ENCODE measurements at places on chromosomes 16 and 17. TPM values are rescaled to one million over a fixed set of nuclear protein-coding genes. Genes with fewer than 3 reads are reported as not detected.

GRCh38 chr17:12395733-12396354 is 269.8 kb upstream of the MYOCD start:
- no peak overlapping the region for H3K4me3 ChIP-seq
- no peak for DNase-seq
- H3K27me3 ChIP-seq: no peaks in the 10 kb centered on the region

DNA sequence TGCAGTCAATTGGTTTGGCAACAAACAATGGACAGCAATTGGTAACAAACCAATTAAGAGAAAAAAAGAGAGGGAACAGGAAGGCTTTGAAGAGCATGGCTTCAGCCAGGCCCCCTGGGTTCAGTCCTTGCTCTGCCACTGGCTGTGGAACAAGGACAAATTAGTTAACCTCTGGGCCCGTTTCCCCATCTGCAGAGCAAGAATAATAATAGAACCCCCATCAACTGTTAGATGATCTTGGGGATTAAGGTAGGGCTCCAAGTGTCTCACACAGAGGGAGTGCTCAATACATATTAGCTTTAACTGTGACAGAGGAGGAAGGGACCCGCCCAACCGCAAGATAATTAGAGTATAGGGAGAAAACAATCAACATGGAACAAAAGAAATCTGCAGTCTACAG is 55.2 kb downstream of the PECAM1 start:
- H3K4me1 ChIP-seq: peaks cover 2% of the 10 kb centered on the region
- DNase-seq: no peak
- H3K36me3 ChIP-seq: peaks cover 22% of the 10 kb centered on the region
- no peak overlapping the region for H3K27ac ChIP-seq

DNA sequence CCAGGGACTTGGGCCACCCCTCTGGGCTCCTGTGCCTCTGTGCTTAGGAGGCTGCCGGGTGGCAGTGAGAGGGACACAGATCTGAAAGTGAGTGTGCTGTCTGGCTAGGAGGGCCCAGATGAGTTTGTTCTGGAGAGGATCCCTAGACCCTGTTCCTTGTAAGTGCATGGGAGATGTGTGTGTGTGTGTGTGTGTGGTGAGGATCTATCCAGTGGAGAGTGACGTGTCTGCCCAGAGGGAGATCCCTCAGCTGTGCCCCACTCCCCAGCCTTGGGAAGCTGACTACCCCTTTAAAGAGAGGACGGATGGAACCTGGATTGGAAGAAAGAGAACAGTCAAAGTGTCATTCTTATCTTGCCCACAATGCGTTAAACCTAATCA is 25.5 kb upstream of the CDC42EP4 start:
- no peak for DNase-seq
- no peak overlapping the region for H3K4me3 ChIP-seq
- H3K4me1 ChIP-seq: no peaks in the 10 kb centered on the region
- H3K27ac ChIP-seq: no peak overlapping the region

DNA sequence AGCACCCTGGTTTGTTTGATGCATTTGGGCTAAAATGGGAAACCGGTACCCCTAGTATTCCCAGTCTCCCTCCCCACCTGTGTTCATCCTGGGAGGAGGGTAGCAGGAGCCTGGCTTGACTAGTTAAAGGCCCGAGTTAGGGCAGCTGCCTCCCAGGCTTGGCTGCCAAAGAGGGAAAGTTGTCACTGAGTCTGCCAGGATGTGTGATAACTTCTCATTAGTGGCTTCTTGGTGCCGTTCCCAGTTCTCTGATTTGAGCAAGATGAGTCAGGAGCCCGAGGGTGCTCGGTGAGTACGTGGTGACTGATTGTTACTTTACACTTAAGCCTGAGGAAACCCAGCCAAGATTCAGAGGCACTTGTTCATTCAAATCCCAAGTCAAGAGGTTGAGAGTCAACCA is 2.5 kb downstream of the KRT32 start:
- H3K27ac ChIP-seq: no peak overlapping the region
- no peak overlapping the region for H3K4me3 ChIP-seq
- peaks cover 21% of the 10 kb centered on the region for H3K27me3 ChIP-seq
- no peaks in the 10 kb centered on the region for H3K4me1 ChIP-seq
- no peaks in the 10 kb centered on the region for H3K36me3 ChIP-seq

DNA sequence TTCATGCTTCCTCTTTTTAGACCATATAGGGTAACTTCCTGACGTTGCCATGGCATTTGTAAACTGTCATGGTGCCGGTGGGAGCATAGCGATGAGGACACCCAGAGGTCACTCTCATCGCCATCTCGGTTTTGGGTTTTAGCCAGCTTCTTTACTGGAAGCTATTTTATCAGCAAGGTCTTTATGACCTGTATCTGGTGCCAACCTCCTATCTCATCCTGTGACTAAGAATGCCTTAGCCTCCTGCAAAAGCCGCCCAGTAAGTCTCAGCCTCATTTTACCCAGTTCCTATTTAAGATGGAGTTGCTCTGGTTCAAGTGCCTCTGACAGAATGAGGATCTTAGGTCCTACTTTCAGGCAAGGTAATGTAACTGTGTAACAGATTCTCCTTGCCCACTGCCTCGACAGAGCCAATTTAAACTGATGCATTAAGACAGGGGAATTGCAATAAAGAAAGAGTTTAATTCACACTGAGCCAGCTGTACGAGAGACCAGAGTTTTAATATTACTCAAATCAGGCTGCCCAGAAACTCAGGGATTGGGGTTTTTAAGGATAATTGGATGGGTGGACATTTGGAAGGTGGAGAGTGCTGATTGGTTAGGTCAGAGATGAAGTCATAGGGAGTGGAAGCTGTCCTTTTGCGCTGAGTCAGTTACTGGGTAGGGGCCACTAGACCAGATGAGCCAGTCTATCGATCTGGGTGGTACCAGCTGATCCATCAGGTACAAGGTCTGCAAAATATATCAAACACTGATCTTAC is 59.9 kb upstream of the ATF7IP2 start:
- peaks cover 5% of the 10 kb centered on the region for H3K4me1 ChIP-seq
- no peaks in the 10 kb centered on the region for H3K27me3 ChIP-seq
- no peaks in the 10 kb centered on the region for H3K36me3 ChIP-seq
- no peak overlapping the region for H3K4me3 ChIP-seq

GRCh38 chr17:16910341-16910740 is 61.6 kb downstream of the TNFRSF13B start:
- H3K27me3 ChIP-seq: no peaks in the 10 kb centered on the region
- no peaks in the 10 kb centered on the region for H3K36me3 ChIP-seq
- H3K27ac ChIP-seq: no peak overlapping the region
- DNase-seq: no peak
- H3K4me3 ChIP-seq: no peak overlapping the region
- H3K4me1 ChIP-seq: peaks cover 50% of the 10 kb centered on the region

DNA sequence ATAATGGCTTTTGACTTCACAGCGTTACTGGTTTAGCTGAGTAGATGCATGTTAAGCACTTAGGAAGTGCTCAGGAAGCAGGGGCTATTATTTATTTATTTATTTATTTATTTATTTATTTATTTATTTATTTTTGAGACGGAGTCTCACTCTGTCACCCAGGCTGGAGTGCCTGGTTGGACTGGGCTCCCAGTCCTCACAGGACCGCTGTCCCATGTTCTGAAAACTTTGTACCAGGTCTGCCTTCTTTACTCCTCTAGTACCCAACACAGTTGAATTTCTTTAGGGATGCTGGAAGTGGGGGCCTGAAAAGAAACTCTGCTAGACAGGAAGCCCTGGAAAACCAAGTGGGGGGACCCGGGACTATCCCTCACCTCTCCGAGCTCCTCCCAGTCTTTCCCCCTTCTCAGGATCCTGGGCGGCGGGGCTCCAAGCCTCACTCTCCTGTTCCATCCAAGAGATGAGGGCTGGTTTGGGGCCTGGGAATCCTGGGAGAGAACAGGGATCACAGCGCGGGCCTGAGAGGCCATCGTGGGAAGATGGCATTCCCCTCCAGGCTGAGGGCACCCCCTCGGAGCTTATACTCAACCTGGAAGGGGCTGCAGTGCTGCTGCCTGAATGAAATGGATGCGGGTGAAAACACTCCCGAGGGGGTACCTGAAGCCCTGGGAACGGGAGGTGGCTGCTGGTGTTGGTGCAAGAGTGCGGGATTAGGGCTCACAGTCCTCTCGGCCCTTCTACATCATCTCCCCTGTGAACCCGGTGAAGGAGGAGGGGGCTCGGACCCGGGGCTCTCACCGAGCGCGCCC is 674 bp downstream of the ZNF688 start:
- H3K27ac ChIP-seq: peak overlapping the region; percentile 96
- no peak for DNase-seq
- no peaks in the 10 kb centered on the region for H3K27me3 ChIP-seq
- peak overlapping the region; percentile 84 for H3K4me3 ChIP-seq
- peaks cover 50% of the 10 kb centered on the region for H3K4me1 ChIP-seq

DNA sequence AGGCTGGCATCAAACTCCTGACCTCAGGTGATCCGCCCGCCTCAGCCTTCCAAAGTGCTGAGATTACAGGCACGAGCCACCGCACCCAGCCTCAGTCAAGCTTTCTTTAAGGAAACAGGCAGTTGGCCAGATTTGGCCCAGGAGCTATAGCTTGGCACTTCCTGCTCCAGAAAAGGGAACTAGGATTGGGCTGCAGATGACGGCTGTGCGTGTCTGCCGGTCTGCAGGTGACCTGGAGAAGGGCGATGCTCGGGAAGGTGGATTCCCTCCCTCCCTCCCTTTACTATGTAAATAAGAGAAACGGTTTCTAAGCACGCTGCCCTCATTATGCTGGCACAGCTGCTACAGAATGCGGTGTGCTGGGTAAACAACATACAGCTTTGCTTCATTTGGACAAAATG is 215.9 kb downstream of the RPTOR start:
- no peaks in the 10 kb centered on the region for H3K27me3 ChIP-seq
- no peak for DNase-seq
- H3K36me3 ChIP-seq: peaks cover 3% of the 10 kb centered on the region
- peaks cover 54% of the 10 kb centered on the region for H3K4me1 ChIP-seq
- H3K4me3 ChIP-seq: no peak overlapping the region

- H3K4me1 ChIP-seq: no peaks in the 10 kb centered on the region
- no peaks in the 10 kb centered on the region for H3K36me3 ChIP-seq
- H3K4me3 ChIP-seq: no peak overlapping the region
- no peaks in the 10 kb centered on the region for H3K27me3 ChIP-seq
Measured at GRCh38 chr17:63722403-63722802, 19.2 kb downstream of the STRADA start.

DNA sequence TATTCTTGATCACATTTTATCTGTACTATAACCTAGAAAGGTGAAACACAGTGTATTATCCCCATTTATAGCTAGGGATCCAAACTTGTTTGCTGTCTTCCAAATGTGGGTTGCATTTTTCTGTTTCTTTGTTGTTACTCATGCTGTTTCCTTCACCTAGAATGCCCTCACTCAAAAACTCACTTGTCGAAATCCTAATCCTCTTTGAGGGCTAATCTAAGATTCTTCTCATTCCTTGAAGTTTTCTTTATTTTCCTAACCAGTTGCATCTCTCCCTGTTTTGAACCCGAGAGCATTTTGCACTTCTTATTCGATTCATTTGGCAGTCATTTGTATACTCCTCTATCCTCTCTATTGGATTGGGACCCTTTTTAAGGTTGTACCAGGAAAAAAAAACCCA is 9.6 kb downstream of the CALCOCO2 start:
- DNase-seq: no peak
- H3K4me3 ChIP-seq: no peak overlapping the region
- H3K36me3 ChIP-seq: peaks cover 23% of the 10 kb centered on the region
- peak overlapping the region; percentile 68 for H3K27ac ChIP-seq

DNA sequence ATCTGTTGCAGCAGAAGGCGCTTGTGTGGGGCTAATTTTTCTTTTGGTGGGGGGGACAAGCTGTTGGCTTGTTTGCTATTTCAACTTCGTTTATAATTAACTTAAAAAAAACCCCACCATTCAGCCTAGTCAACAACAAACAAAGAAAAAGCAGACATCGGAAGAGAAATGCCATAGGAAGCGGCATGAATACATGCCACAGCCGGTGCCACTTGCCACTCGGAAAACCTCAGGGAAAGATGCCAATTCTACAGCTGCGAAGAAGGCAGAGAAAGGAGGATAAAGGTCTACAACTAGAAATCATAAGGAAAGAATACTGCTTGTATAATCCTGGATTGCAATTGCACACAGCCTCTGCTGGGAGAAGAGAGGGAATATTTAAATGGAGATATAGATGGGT is 254.4 kb upstream of the PMFBP1 start:
- no peaks in the 10 kb centered on the region for H3K36me3 ChIP-seq
- no peaks in the 10 kb centered on the region for H3K4me1 ChIP-seq
- H3K27me3 ChIP-seq: no peaks in the 10 kb centered on the region
- no peak overlapping the region for H3K27ac ChIP-seq
- DNase-seq: no peak
- no peak overlapping the region for H3K4me3 ChIP-seq

DNA sequence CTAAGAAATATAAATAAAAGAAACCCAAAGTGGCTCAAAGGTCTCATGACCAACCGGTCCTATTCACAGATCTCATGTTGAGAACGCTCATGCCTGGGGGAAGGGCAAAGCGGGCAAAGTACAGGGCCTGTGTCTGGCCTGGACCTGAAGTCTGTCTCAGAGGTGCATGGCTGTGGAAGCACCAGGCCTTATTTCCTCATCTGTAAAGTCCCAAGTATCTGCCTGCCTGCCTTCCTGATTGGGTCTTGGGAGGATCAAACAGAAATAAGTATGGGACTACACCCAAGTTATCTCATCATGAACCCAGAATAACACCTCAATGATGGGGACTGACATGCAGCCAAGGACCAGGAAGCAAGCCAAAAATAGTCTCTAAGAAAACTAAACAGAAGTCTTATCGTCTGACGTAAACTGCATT is 14.2 kb downstream of the AXIN2 start:
- DNase-seq: no peak
- peaks cover 28% of the 10 kb centered on the region for H3K4me1 ChIP-seq
- no peak overlapping the region for H3K4me3 ChIP-seq
- no peaks in the 10 kb centered on the region for H3K27me3 ChIP-seq

DNA sequence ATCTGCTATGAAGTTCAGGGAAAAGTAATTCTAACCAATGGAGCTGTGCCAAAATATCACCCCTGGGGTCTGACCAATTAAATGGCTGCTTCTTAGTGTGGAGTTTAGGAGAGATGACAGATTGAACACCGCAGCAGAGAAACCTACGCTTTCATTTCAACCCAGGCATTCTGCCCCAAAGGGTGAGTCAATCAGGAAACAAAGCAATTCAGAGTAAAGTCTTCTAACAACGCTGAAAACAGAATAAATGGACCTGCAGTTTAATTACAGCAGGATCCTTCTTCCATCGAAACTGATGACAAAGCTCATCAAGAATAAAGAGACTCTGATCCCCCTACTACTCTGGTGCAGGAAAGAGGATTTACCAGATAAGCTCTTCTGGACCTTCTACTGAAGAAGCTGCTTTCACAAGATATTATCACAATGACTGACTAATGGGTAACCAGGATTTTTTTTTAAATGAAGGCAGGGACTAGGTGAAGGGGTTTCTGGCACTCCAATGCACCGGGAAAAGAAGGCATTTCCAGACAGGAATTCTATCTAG is 16.7 kb downstream of the RFFL start:
- H3K4me1 ChIP-seq: peaks cover 55% of the 10 kb centered on the region
- DNase-seq: peak; percentile 57
- H3K36me3 ChIP-seq: no peaks in the 10 kb centered on the region
- no peaks in the 10 kb centered on the region for H3K27me3 ChIP-seq
- H3K4me3 ChIP-seq: peak overlapping the region; percentile 17

FNDC8 gene
- total RNA-seq: not detected

MYO15A gene
- total RNA-seq: 1.1 TPM

CCP110 gene
- 12.3 TPM for total RNA-seq

MYBBP1A gene
- 94.2 TPM for total RNA-seq

All from T-cell (primary cell).